ENCODE measurements at places on chromosomes 6 and 20.

DNA sequence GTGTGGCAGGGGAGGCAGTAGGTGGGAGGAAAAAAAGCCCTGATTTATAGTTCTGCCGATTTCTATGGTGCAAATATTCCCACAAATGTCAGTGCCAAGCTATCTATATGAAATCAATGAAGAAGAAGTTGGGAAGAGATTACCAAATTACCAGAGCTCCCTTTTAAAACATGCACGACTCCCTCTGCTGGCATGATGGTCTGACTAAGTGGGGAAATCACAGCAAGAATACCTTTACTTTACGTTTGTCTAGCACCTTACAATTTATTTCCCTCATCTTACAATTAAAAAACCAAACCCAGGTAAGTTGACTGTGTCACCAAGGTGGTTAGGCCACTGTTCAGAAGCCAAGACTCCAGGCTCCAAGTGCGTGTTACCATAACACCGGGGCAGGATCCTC, 55.6 kb downstream of the AGPAT4 start:
- DNase-seq, result no peak

DNA sequence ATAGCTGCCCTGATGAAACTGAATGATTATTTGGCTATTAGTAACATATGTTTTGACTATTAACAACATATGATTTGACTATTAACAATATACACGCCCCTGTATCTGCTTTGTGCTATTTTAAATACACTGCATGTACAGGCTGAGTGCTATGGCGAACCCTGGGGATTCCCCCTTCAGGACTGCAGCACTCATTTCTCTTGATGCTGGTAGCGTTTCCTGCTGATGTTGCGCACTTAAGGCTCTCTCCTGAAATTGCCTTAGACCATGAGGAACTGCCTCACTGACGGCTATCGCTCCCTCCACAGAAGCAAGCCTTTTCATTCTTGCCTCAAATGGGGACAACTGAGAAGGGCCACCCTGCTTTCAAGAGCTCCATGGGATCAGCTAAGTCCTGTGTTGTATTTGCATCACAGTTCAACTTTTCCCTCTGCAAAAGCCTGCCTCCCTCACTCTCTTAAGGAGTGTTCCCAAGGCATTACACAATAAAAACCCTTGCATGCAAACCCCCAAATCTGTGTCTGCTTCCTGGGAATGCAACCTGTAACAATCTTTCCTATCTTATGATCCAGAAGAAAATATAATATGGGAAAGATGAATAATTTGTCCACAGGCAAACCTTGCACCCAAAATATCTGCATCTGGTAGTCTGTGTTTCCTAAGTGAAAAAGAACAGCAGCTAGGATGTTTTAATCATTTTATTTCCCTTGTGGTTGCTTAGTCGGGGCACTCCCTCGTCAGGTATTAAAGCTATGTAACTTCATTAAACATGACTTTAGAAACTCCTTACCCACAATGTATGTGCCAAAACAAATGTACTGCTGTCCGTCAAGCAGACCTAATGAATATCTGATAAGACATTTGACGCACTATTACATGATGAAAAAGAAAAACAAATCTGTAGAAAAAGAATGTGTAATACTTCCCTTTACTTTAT, 456.4 kb downstream of the COL12A1 start:
- DNase-seq, result peak; percentile 58

- DNase-seq, result no peak
Observed at GRCh38 chr6:52365866-52366540, 4.1 kb downstream of the PAQR8 start.

DNA sequence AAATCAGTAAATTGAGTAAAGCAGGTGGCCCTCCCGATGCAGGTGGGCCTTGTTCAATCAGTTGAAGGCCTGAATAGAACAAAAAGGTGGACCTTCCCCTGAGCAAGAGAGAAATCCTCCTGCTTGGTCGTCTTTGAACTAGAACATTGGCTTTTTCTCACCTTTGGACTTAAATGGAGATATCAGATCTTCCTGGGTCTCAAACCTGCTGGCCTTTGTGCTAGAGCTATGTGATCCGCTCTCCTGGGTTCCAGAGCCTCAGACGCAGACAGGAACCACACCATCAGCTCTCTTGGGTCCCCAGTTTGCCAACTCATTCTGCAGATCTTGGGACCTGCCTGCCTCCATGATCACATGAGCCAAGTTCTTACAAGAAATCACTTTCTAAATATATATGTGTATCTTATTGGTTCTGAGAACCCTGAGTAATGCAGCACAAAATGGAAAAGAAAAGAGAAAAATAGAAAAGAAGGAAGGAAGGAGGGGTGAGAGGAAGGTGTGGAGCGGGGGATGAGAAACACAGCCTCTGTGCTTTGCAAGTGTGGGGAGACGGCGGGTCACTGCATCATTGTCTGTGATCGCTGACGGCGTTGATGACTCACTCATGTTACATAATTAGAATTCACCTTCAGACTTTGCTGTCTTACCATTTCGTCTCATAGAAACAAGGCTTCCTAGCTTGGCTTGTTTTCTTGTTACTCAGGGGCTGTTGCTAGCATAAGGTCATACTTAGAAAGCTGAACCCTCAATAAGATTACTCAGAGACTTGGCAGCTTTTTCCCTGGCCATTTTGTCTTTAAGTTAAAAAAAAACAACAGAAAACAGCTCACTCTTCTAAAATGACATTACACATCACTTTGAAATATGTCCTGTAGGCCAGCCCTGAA, 85.7 kb upstream of the NEDD9 start:
- peak; percentile 99 for DNase-seq

DNA sequence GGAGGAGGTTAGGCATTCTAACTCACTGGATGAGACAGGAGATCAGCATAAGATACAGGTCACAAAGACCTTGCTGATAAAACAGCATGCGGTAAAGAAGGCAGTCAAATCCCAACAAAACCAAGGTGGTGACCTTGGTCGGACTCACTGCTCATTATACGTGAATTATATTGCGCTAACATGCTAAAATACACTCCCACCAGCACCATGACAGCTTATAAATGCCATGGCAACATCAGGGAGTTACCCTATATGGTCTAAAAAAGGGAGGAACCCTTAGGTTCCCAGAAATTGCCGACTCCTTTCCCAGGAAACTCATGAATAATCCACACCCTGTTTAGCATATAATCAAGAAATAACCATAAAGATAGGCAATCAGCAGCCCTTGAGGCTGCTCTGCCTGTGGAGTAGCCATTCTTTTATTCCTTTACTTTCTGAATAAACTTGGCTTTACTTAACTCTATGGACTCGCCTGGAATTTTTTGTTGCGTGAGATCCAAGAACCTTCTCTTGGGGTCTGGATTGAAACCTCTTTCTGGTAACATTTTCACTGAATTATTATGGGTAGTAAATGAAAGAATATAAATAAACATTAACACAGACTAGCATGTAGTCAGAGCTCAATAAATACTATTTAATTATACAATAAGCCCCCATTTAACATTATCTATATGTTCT, 3.0 kb upstream of the LAMA4 start:
- no peak for DNase-seq

DNA sequence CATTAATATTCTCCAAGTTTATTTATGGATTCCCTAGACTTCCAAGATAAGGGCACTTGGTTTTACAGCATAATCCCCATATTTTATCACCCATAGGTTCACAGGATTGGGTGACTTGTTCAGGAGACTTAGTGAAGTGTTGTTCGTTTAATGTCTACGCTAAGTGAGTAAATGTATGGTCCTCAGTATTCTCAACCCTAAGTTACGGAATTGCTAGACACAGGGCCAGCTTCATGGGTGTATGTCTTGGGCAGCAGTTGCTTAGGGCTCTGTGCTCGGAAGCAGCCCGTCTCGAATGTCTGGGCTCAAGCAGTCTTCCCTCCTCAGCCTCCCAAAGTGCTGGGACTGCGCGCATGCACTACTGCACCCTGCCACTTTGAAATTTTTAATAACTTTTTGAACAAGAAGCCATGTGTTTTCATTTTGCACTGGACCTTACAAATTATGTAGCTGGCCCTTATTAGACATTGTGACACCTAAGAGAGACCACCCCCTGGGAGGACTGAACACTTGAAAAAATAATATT, 91.5 kb upstream of the ZNF217 start:
- DNase-seq, result no peak

DNA sequence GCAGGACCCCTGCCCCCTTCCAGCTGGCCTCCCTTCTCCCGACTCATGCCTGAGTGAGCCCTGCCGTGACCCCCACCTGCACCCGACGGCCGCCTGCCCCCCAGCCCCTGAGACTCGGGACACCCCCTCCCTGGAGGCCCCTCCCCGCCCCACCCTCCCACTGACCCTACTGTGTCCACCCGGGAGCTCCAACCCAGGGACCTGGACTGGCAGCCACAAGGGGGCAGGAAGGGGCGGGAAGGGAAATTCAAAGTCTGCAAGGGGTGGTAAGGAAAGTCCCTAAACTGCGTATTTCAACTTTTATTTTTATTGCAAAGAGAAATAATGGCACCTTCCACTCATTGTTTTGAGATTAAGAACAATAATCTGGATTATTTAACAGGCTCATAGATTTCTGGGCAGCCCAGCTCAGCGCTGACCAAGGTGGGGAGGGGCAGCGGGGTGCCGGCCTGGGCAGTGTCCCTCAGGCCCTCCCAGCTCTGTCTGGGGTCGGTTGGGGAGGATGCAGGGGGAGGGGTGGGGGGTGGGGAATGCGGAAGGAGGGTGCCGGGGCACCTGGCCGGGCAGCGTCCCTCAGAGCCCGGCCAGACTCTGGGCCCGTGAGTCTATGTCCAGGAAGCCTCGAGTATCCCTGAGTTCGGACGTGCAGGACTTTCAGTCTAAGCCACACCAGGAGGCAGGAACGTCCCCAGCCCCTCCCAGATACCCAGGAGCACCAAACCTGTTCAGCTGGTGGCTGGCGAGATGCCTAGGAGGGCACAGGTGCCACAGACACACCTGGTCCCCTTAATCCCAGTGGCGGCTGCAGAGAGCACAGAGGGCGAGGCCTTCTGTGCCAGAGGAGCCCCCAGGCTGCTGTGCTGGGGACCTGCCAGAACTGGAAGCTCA, 1.3 kb upstream of the PTK6 start:
- DNase-seq, result no peak

- DNase-seq, result no peak
Observed at GRCh38 chr20:48823476-48823875, 4.3 kb downstream of the PREX1 start.

GRCh38 chr6:108710551-108710950, 137.7 kb upstream of the ARMC2 start:
- DNase-seq, result no peak

- DNase-seq, result no peak
Observed at GRCh38 chr6:42572523-42572922, 8.7 kb downstream of the UBR2 start.

DNA sequence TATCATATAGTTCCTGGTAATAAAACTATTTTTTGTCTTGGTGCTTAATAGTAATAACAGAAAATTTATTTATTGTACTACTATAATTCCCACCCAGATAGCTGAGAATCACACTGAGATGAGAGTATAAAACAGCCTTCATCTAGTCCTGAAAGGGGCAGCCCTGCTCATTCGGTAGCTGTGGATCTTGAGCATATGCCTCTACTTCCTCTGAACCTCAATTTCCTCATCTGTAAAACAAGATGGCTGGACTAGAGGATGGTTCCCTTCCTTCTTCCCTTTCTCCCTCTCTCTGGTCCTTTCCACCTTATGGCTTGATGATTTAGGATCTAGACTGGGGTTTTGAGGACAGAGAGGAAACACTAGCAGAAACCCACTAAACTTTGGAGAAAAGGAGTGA, 15.0 kb downstream of the FKBP5 start:
- no peak for DNase-seq

DNA sequence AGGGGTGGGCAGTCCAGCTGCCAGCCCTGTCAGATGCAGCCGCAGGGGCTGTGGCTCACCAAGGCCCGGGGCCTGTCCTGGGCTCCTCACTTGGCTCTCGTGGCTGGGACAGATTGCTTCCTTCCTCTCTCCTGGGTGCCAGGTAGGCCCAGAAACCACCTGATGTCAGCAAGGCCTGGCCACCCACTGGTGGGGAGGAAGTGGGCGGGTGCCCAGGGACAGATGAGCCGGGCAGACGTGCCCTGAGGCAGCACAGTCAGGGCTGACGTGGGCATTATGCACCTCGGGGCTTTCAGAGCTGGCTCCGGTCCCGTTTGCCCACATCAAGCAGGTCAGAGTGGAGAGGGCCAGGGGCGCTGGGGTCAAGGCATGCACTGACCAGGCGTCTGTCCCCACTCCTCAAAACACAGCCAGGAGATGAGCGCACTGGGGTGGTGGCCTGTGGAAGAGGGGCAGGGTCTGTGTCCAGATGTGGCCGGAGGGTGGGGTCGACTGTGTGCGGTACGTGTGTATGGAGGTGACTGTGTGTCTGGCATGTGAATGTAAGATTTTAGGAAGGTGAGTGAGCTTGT, 133.2 kb upstream of the PTPN1 start:
- DNase-seq, result no peak

DNA sequence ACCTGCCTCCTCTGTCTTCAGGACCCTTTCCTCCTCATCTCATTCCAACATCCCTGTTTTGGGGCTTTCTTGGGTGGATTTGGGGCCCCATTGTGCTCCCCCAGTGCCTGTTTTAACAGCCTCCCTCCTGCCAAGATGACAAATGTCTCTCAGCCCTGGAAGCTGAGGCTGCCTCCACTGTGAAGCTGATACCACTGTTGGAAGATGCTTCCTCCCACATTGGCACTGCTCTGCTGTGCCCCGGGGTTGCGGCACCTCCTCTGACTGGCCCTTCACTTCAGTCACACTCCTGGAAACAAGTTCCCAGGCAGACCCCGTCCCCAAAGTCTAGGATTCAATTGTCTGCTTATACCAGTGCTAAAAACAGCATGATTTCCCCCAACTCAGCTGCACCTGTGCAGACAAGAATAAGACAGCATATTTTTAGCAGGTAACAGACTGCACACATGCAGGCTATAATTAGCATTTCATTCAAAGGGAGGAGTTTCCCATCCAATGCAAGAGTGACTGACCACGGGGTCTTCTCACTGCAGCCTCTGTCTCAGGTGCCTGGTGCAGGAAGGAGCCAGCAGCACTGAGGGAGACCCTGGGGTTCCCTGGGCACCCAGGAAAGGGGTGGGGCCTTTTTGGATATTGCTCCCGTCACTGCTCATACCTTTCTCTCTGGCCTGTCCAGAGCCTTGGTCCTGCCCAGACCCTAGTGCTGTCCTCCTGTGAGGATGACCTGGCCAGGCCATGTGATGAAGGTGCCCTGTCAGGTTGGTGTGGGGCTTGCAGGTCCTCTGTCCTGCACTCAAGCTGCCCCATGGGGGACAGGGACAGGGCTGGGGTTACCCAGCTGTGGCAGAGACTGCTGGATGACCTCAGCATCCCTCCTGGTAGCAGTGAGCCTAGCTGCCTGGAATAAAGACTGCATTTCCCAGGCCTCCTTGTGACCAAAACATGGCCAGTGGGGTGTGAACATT, 31.5 kb upstream of the SULF2 start:
- no peak for DNase-seq

All from fibroblast of skin of abdomen (primary cell).